ENCODE measurements at places on chromosomes 3 and 15.

DNA sequence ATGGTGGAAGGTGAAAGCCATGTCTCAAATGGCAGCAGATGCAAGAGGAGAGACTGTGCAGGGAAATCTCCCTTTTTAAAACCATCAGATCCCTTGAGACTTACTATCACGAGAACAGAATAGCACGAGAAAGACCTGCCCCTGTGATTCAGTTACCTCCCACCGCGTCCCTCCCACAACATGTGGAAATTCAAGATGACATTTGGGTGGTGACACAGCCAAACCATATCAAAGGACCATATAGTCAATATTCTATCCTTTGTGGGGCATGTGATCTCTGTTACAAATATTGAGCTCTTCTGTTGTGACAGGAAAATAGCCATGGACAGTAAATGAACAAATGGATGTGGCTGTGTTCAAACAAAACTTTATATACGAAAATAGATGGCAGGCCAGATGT lies 77.2 kb upstream of the ACKR4 start:
- DNase-seq, result no peak

DNA sequence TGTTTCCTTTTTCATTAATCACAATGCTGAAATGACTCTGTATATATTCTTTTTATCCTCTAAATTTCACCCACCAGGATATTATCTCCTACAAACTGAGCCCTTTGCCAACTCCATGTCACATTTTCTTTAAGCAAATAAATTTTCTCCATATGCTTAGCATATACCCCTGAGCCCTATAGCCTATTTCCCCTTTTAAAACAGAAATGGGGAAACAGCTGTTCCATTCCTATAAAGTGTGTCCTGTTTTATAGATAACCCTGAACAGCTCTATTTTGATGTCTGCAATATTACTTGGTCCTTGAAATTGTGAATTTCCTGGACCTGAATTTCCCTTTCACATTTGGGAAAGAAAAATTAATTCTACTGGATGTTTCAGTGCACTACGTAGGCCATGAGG lies 15.6 kb upstream of the FILIP1L start:
- DNase-seq, result no peak

DNA sequence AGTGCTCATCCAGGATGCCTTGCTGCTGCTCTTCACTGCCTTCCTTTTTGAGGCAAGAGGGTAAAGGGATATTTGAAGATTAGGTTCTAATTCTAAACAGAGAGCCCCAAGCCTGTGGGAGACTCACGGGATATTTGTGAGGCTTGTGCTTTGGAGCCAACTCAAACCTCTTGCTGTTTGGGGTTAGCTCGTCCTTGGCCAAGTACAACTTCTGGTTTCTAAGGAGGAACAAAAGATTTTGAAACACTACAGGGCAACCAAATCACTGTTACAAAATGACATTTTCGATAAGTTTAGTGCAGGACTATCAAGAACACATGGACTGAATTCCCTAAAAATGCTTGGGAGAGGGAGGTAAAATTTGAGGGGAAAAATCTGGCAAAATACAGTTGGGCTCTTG lies 190.2 kb downstream of the RORA start:
- DNase-seq, result no peak

DNA sequence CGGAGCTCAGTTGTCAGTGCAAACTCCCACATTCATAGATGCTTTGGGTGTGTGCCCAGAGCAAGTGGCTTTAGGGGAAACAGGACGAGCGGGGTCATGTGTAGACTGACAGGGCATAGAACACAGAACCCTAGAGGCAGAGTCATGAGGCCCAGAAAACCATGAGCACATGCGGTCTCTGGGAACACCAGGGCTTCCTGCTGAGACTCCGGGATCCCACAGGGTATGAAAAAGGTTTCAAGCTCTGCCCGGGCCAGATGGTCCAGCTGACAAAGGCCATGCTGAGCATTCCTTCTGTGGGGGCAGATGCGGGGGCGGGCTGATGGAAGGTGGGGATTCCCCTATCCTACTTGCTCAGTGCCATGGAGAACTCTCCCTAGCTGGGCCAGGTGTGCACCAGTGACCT lies 44.8 kb downstream of the ROPN1B start:
- DNase-seq, result no peak

- DNase-seq, result no peak
Observed at GRCh38 chr3:148643389-148643840, 54.3 kb upstream of the AGTR1 start.

- no peak for DNase-seq
Observed at GRCh38 chr15:73244333-73244732, 124.4 kb downstream of the HCN4 start.

- no peak for DNase-seq
Observed at GRCh38 chr3:71984843-71985613, 200.1 kb upstream of the PROK2 start.

DNA sequence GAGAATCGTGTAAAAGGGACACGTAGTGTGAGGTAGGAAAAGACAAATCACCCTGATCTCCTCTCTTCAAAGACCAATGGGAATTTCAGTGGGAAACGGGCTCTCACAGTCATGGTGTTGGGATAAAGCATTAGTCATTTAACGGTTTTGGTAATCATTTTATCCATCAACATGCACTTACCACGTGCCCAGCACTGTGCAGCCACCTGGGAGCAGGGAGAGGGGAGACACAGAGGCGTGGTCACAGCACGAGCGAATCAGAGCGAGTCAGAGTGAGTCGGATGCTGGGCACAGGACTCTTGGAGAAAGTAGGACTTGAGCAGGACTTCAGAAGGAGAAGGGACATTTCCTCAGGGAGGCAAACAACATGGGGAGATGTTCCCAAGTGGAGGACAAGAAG lies 130.8 kb downstream of the MINAR1 start:
- no peak for DNase-seq

- no peak for DNase-seq
Observed at GRCh38 chr3:18998069-18998468, 150.2 kb upstream of the KCNH8 start.

GRCh38 chr15:46660096-46660842 lies 1025.4 kb downstream of the SQOR start:
- DNase-seq, result no peak

- no peak for DNase-seq
Observed at GRCh38 chr15:36422631-36423030, 156.8 kb upstream of the CDIN1 start.

GRCh38 chr15:63560741-63561448 lies 36.3 kb upstream of the FBXL22 start:
- DNase-seq, result no peak

GRCh38 chr3:153539263-153539662 lies 377.2 kb downstream of the RAP2B start:
- no peak for DNase-seq
